ENCODE measurements at places on chromosomes 2 and 18.

DNA sequence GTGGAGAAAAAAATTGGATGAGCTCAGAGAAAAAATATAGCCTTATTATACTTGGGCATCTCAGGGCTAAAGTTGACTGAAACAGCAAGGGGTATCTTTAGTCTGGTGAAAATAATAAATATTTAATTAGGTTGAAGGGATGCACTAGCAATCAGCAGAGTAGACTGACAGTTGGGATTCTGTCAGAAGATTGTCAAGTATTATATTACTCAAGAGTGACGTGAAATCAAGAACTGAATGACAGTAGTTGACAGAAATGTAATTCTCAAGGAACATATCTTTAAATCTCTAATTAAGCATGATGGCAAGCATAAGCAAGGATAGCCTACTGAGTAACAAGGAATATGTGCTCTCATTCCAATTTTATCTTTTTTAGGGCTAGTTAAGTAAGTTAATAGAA, 1301.1 kb downstream of the DSC3 start:
- no peak for DNase-seq

- no peak for DNase-seq
Observed at GRCh38 chr2:20933714-20934113, 110.2 kb downstream of the APOB start.

- no peak for DNase-seq
Observed at GRCh38 chr18:48713309-48713708, 174.5 kb downstream of the CTIF start.

- no peak for DNase-seq
Observed at GRCh38 chr2:134634054-134634753, 84.6 kb downstream of the TMEM163 start.

- DNase-seq = no peak
Observed at GRCh38 chr18:63844254-63844653, 43.3 kb upstream of the SERPINB2 start.

DNA sequence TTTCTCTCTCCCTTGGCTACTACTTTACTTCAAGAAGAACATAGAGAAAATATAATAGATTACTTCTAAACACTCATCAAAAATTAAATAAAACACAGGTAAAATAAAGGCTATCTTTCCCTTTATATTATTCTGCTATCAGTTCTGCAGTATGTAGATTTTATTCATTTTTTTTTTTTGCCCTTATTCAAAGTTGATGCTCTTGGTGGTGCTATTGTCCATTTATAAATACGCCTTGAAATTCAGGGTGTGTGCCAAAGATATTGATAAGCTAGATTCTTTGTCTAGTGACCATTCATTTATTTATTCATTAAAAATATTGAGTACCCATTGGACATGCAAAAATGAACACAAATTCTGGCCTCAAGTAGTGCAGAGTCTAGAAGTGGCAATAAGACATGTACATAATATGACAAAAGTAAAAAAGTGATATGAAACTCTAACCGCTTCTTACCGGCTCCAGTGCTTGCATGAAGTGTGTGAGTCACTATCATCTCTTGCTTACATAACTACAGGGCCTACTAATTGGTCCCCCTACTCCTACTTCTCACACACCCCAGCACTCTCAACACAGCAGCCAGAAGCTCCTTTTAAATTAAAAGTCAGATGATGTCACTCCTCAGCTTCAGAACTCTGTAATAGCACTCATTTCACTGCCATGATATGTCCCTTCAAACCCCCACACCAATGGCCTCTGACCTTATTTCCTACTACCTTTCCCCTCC, 208.3 kb upstream of the FANCL start:
- no peak for DNase-seq

DNA sequence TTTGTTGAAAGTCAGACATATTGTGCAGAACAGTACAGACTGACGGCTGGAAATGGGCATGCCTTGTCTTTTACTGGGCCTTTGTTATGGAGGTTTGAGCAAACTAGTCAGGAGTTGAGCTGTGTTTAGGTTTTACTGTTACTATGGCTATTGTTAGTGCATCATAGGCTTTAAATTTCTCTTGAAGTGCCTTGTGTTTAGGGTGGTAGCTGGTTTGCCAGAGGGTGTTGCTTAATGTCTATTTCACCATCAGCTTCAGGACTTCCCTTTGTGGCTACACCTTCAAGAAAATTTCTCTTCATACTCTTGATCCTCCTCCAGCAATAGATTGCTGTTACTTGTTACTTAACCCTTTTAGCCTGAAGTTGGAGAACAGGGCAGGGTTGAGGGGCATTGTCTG, 104.6 kb downstream of the CAPN13 start:
- no peak for DNase-seq

DNA sequence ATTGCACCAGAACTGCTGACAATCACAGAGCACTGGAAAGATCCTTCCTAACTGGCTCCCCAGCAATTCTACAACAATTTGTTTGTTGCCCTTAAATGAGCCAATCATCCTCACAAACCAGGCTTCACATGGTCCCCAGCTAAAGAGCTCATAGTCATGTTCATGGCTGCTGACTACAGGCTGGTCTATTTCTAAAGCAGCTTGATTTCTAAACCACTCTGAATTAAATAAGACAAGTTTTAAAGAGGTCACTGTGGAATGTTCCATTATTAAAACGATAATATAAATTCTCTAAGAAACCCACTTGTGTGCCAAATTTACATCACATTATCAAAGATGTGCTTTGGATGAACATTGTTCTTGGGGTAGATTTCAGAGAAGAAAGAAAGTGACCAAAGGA, 110.7 kb downstream of the COPS8 start:
- no peak for DNase-seq

- DNase-seq = no peak
Observed at GRCh38 chr2:136022396-136023146, 37.1 kb upstream of the DARS1 start.

GRCh38 chr2:60652832-60653340, 99.4 kb upstream of the BCL11A start:
- no peak for DNase-seq

GRCh38 chr2:174395969-174396630, 570 bp downstream of the SCRN3 start:
- no peak for DNase-seq

DNA sequence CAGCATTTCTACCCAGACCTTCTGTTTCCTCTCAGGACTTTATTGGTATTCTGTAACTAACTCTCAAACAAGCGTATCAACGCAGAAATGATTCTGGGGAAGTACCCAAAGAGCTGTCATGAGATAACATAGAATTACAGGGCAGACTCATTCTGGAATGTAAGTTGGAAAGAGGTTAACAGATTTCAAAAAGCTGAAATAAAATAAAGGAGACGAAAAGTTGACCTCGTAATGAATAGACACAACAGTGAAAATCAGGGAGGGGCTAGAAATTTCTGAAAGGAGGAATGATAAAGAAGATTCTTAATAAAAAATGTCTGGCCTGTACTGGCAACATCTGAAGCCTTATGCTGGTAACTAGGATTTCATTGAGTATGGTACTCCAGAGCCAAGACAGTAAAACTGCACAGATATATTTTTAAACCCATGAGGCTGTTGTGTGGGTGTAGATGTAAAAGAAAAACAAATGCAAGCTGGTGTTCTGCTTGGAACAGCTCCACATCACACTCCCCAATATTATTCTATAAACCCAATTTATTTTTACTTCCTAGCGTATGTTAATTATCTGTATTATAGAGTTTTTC, 23.9 kb downstream of the RBMS1 start:
- no peak for DNase-seq

DNA sequence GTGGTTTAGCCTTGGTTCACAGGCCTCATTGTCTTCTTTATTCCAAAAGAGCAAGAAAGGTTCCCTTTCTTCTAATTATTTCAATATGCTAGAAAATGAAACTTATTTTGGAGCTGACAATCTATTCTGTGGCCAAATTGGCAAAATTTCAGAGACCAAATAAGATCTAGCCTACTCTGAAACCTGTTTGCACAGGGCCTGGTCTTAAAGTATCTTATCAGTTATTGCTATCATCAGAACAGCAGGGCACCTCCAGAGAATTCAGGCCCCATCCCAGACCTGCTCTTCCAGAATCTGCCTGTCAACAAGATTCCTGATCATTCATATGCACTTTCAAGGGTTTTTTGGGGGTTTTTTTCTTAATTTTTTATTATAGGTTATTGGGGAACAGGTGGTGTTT, 198.7 kb downstream of the ANAPC1 start:
- DNase-seq = no peak

DNA sequence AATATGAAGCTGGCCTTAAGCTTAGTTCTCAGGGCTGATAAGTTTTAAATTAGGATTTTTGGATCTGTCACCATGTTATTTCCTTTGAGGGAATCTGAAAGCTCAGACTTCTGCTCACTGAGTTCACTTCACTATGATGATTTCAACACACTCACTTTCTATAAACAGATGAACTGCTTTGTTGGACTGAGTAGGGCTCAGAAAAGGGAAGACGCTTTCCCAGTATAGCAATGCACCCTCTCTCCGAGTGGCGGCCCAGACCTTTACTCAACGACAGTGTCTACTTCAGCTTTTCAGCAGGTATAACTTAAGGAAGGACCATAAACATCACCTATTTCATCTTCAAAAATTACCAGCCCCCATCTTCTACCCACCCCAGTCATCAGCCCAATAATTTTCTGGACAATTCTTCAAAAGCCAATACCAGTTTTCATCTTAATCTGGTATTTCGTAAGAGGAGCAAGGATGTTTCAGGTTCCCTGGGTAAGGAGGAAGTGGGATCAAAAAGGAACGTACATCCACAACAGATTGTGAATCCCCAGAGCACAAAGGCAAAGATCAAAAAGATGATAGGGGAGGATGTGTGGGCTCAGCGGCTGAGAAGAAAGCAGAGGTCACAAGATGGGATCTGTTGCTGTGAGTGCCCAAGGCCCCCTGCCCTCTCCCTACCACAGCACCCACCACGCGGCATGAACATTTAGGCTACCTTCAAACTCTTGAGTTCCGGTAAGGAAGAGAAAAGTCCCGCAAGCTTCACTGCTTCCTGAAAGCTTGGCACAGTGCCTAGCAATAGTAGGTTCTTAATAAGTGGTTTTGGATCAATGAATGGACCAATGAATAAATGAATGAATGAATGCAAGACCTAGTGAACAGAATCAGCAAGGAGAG, 41.9 kb downstream of the LPIN2 start:
- peak; percentile 51 for DNase-seq

DNA sequence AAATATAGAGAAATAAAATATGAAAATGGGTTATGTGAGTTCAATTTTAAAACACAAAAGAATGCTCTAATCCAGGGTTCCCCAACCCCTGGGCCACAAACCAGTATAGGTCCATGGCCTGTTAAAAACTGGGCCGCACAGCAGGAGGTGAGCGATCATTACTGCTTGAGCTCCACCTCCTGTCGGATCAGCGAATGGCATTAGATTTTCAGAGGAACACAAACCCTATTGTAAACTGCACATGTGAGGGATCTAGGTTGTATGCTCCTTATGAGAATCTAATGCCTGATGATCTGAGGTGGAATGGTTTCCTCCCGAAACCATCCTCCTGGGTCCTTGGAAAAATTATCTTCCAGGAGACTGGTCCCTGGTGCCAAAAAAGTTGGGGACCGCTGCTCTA, 34.7 kb downstream of the TTR start:
- no peak for DNase-seq

DNA sequence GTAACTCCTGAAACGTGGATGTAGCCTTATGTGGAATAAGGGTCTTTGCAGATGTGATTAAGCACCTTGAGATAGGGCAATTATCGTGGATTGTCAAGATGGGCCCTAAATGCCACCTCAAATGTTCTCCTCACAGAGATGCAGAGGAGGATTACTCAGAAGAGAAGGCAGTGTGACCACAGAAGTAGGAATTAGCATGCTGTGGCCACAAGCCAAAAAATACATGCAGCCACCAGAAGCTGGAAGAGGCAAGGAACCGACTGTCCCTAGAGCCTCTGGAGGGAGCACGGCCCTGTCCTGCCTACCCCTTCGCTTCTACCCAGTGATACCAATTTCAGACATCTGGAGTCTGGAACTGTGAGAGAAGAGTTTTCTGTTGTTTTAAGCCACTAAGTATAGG, 47.3 kb upstream of the MGAT5 start:
- no peak for DNase-seq

- DNase-seq = no peak
Observed at GRCh38 chr18:78980777-78981380, 1.3 kb downstream of the SALL3 start.

DNA sequence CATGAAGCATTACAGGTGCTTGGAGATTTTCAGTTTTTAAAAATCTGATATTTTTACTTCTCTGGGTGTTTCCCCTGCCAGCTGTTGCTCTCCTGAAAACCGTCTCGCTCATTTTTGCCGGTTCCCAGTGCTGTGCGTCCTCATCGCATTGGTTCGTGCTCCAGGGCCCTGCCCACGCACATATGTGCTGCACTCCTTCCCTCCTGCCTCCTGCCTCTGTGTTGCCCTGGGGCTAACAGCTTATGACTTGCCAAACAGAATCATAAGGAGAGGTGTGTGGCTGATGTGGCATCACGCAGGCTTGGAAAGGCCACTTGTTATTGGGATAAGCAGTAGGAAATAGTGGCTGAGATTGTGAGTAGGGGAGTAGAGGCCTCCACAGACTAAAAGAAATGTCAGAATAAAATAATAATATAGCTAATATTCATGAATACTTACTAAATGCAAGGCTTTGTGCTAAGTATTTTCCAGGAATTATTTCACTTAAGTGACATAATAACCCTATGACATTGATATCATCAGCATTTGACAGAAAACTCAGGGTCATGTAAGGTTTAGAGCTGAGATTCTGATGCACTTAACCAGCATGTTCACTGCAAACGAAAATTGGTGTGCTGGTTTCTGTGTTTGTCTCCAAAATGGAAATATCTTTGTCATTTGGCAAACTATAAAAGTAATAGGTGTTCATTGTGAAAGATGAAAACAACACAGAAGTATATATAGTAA, 53.5 kb downstream of the SLC4A1AP start:
- no peak for DNase-seq

GRCh38 chr18:12779456-12779855, 76.6 kb downstream of the PSMG2 start:
- no peak for DNase-seq

GRCh38 chr2:26530696-26531095, 52.8 kb upstream of the OTOF start:
- no peak for DNase-seq

- peak; percentile 24 for DNase-seq
Observed at GRCh38 chr18:59697236-59697932, at the start of gene CCBE1. CCBE1 (minus strand) TSS chr18:59697423.

- DNase-seq = no peak
Observed at GRCh38 chr18:76493213-76494161, 1.6 kb downstream of the ZNF516 start.

DNA sequence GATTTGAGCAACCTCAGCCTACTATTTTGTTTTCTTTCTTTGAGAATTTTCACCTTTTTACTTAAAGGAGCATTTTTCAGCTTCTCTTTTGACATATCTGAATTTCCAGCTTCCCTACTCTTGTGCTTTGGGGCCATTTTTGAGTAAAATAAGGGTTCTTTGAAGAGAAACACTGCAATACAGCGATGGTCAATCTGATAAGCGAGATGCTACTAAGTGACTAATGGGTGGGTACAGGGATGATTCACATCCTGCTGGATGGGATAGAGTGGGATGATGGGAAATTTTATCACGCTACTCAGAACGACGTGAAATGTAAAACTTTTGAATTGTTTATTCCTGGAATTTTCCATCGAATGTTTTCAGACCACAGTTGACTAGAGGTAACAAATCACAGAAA, 211.5 kb downstream of the TMEM247 start:
- DNase-seq = no peak
